B cell (primary cell): ENCODE measurements at places on chromosomes 6 and 20. TPM values are rescaled to one million over a fixed set of nuclear protein-coding genes. Genes with fewer than 3 reads are reported as not detected.
A peak's percentile ranks its signal among the peaks of the same experiment; 100 is the strongest.

COMMD7 gene
- 24.5 and 29.5 TPM in 2 replicates for total RNA-seq

NR2E1 gene
- not detected in 2 replicates for total RNA-seq

OR2H1 gene
- total RNA-seq, result not detected in 2 replicates

RNF144B gene
- 17.0 and 21.4 TPM in 2 replicates for total RNA-seq

NKAPL gene
- 0.52 and 0.66 TPM in 2 replicates for total RNA-seq

PSMF1 gene
- total RNA-seq, result 113 and 114 TPM in 2 replicates

GTF3C6 gene
- 34.7 and 36.4 TPM in 2 replicates for total RNA-seq

HLA-DPB1 gene
- total RNA-seq, result 1,068 and 1,104 TPM in 2 replicates

MTFR2 gene
- 3.9 and 4.0 TPM in 2 replicates for total RNA-seq

NT5E gene
- total RNA-seq, result 23.2 and 24.8 TPM in 2 replicates

C6orf132 gene
- 0.05 TPM in 1 of 2 replicates, not detected in the other for total RNA-seq

MUC22 gene
- total RNA-seq, result not detected in 2 replicates

TSPO2 gene
- not detected in 2 replicates for total RNA-seq

GSTA3 gene
- not detected in 2 replicates for total RNA-seq

KHDC1 gene
- total RNA-seq, result 2.9 and 3.5 TPM in 2 replicates

CDH4 gene
- not detected in 2 replicates for total RNA-seq

DNA sequence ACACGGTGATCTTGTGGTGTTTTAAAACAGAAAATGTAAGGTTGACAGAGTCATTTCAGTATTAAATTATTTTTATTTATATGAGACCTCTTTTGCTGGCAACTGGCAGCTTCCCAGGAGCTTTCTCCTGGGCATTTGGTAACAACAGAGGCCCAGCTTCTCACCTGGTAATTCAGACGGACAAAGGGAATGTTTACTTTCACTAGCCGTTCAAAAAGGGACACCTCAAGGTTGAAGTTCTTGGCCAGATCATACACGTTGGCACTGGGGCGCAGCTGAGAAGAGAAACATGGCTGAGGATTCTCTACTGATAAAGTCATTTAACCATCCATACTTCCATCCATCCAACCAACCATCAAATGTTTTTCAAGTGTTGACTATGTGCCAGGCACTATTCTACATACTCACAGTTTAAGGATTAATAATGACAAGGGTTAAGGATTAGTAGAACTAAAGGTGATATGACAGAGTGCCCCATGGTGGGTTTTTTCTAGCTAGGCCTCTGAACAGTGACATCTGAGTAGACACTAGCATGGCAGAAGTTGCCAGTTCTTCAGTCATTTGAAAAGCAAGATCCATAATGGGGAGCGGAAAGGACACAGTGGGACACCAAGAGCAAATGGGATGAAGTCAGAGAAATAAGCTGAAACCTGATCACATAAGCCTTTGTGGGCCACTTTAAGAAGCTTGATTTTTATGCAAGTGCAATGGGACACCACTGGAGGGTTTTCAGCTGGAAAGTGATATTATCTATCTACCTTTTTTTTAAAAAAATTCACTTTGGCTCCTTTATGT is 25.1 kb downstream of the ZNFX1 start:
- no peak for DNase-seq

- DNase-seq, result no peak
Observed at GRCh38 chr6:139820210-139820609, 445.8 kb upstream of the CITED2 start.

DNA sequence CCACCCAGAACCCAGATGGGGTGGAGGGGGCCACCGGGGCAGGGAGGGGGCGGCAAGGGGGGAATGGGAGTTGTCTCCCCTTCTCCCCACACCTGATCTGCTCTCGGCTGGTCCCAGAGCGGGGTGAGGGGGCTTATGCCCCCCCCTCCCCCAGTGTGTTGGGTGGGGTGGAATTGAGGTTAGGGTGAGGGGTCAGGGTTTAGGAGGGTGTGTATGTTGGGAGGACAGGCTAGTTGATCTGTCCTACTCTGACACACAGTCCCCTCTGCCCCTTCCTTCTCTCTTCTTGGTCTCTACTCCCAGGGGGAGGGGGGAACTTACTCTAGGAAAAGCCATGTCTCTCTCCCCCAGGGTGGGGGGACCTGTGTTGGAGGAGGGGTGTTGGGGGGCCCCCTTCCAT is 1.9 kb upstream of the ZBTB9 start:
- DNase-seq, result no peak

GRCh38 chr6:17418281-17419188 is 25.1 kb downstream of the CAP2 start:
- DNase-seq, result no peak

DNA sequence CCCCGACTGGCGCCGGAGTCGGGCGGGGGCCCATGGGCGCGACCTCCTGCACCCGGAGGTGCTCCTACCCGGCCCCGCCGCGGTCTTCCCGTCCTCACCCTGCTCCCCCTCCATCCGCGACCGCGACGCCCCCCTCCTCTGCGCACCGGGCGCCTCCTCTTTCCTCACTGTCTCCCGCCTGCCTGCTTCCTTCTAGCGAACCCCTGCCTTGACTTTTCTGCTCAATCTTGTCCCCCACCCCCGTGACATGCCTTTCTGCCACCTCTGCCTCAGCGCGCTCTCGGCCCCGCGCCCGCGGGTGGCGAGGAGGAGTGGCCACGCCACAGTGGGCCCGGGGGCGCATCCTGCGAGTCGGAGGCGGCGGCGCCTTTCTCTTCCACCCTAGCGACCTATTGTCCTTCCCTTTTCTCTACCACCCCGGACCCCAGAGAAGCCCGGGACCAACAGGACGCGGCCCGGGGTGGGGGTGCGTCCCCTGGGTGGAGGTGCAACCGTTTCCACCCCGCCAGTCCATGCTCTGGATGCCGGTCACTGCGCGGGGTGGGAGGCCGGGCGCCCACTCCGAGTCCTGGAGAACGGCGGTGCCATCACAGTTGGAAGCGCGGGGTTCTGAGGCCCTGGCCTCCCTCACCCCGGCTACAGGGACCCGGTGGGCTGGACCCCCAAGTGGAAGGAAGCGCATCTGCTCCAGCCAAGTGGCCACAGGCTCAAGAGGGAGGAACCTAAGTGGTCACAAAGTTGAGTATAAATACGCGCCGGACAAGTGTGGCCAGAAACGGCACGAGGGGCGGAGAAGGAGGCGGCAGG is 2.0 kb downstream of the PDE10A start:
- DNase-seq, result no peak

GRCh38 chr6:110530671-110531070 is 54.3 kb upstream of the SLC22A16 start:
- DNase-seq, result no peak

DNA sequence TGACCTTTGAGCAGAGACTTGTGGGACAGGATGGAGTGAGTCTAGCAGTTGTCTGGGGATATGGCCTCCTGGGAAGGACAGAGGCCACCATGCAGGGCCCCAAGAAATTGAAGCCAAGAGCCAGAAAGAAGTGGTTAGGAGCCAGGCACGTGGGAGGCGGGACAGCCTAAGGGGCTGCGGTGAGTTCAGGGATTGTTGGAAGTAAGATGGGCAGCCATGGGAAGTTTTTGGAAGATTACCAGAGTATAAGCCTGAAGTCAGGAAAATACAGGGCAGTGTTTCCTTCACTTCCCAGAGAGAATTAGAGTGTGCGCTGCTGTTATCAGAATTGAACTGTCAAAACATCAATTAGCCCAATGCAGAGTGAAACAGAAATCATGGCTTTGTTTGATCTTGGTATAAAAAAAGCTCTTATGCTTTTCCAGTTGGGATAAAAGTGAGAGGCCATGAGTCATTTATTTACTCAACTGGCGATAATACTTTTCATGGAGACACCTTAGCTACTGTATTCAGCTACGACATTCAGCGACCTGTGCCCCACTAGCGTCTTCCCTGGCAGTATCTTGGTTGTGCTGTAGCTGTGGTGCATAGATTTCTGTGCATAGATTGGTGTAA is 66.9 kb downstream of the PHACTR2 start:
- DNase-seq, result no peak

DNA sequence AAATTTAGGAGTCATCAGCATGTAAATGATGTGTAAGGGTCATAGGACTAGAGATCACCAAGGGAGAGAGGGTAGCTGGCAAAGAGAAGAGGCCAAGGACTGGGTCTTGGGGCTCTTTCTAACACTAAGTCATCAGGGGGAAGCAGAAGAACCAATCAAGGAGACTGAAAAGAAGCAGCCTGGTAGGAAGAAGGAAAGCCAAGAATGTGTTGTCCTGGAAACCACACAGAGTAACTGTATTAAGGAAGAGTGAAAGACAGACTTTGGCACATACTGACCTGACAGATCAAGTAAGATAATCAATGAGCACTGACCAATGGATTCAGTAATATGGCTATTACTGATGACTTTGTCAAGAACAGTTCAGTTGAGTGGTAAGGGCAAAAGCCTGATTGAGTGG is 42.3 kb upstream of the LAMA4 start:
- DNase-seq, result no peak

- DNase-seq, result no peak
Observed at GRCh38 chr6:73180076-73180738, 45.1 kb downstream of the KHDC1L start.

DNA sequence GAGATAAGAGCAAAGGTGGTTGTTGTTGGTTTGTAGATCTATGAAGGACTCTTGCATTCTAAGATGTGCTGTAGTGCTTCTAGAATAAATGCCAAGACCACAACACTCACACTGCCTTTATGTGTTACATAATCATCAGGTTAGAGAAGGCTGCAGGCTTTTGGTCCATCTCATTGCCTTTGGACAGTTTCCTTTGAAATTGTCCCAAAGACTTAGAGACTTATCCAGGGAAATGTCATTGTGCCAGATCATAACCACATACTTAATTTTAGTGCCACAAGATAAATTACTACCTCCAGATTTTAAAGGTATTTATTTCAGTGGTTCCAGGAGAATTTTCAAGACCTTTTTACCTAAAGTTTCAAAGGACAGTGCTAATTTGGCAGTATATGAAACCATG is 666.6 kb upstream of the CITED2 start:
- DNase-seq, result no peak

GRCh38 chr6:151269321-151269995 is 29.7 kb downstream of the AKAP12 start:
- DNase-seq, result no peak

DNA sequence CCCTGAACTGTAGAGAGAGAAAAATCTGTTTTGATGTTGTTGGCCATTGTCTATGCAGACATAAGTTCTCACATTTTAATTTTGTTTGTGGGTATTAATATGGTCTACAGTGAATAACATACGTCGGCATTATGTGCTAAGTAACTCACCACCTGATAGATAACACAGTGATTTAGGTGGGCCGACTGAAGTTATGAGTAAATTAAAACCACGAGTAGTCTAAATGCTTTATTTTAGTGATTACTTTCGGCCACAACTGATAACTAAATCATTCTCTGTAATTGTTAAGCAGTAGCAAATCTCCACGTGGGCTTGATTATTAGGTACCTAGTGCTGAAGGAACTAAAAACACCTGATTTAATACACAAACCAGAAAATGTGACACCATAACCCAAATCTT is 1.1 kb downstream of the DOP1A start:
- no peak for DNase-seq

- peak; percentile 3 for DNase-seq
Observed at GRCh38 chr6:132937466-132937906, 123.1 kb downstream of the RPS12 start.

- DNase-seq, result no peak
Observed at GRCh38 chr20:5504061-5504739, 187.4 kb upstream of the PROKR2 start.

GRCh38 chr6:12024699-12025434 is 12.8 kb downstream of the HIVEP1 start:
- no peak for DNase-seq

DNA sequence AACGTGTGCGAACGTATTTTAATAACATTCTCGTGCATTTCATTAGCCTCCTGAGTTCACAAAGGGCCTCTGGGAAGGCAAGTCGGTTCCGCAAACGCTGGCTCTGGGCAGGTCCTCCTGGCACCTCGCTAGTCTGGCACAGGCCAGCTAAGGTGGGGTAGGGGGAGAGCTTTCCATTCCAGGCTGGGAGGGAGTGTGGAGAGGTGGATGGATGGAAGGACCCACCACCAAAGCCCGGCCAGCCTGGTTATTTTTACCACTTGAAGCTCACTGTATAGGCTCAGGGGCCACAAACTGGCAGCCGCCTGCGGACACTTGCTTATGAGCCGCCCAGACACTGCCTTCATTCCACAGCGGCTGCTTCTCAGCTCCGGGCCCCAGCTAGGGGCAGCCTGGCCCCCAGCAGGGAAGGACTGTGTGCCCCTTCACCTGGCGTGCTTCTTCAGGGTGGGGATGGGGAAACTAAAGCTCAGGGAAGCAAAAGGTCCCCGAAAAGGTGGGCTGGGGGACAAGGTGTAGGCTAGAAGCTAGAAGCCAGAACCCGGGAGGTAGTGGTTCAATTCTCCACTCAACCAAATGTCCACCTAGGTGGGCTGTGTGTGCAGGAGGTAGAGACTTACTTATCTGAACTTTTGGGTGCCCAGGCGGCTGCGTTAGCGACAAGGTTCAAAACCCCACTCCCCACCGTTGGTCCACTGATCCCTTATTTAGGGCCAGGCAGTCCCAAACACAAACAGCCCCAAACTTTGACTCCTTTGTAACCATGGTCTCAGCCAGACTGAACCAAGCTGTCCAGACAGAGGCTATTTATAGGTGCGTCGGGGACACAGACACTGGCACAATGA is 1.7 kb downstream of the PMEPA1 start:
- DNase-seq, result no peak

GRCh38 chr6:101413773-101414172 is 20.3 kb downstream of the GRIK2 start:
- no peak for DNase-seq

GRCh38 chr6:35213298-35213791 is 411 bp upstream of the SCUBE3 start:
- peak; percentile 16 for DNase-seq

DNA sequence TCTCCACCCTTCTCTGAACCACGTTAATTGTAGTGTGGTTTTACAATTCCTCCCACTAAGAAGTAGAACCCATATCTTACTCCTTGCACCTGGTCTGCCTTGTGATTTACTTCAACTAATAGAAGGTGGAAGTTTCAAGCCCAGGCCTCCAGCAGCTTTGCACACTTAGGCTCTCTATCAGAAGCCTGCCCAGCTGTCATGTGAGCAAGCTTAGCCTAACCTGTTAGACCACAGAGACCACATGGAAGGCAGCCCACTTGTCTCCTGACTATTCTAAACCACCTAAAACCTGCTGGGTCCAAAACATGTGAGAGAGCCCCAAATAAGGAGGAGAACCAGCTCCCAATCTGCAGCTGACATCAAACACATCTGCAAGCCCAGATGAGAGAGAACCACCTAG is 127.6 kb upstream of the BTBD3 start:
- no peak for DNase-seq

- no peak for DNase-seq
Observed at GRCh38 chr6:15874821-15875220, 212.0 kb upstream of the DTNBP1 start.

- DNase-seq, result no peak
Observed at GRCh38 chr6:10033223-10033829, 381.5 kb downstream of the TFAP2A start.
